Hepatic stellate cell (primary cell): ENCODE measurements at places on chromosomes 5 and 9.

DNA sequence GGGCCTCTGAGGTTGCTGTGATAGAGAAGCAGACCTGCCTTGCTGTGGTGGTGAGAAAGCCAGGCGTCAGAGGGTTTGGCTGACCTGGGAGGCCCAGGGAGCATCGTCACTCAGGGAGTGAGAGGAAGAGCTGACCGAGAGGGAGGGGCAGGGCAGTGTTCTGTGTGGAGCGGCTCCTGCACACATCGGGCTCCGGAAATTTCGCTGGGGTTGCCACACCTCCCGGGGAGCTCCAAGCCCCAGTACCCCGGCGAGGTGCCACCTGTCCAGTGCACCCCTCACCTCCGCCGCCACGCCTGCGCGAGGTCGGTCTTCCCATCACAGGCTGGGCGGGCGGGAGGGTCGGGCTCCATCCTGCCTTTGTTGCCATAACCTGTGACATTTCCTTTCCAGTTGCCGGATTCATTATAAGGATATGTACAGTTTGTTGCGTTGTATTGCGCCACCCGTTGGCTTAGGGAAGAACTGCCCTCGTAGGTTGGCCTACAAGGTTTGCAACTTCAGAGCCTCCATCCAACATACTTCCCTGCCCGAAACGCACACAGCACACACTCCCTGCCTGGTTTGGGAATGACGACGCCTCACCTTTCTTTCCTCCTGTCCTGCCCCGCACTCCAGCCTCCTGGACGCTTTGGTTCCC lies 223.2 kb downstream of the CACNA1B start:
- DNase-seq, result no peak

DNA sequence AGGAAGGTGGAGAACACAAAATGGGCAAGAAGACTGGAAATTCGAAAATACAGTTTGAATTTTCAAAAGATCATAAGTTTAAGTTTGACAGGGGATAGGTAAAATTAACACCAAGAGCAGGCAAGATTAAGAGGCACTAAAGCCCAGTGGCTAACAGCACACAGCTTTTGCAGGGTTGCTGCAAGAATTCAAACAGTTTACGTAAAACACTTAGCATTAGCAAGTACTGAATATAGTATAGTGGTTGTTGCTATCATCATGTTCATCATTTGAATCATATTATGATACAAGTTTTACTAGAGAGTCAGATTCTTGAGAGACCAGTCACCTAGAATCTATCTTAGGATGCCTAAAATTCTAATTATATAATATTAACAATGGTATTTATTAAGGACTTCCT lies 61.2 kb upstream of the IFNK start:
- DNase-seq, result no peak

DNA sequence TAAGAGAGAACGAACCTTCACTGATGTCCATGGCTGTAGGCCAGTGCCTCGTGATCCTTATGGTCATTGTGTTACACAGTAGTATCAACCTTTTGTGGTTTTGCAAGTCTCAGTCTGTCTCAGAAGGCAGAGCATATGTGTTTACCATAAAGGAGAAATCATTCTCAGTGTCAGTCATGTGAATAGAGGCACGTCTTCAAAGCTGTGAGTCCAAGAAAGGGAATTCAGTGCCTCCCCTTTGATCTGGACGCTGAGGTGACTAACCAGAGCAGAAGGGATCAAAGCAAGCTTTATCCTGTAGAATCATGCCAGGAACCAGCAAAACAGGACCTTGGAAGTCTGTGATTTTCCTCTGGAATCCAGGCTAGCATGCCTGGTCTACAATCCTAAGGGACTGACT lies 433.9 kb downstream of the DNAH5 start:
- DNase-seq, result no peak

GRCh38 chr9:120925535-120926396 lies 830 bp downstream of the TRAF1 start:
- peak; percentile 90 for DNase-seq

DNA sequence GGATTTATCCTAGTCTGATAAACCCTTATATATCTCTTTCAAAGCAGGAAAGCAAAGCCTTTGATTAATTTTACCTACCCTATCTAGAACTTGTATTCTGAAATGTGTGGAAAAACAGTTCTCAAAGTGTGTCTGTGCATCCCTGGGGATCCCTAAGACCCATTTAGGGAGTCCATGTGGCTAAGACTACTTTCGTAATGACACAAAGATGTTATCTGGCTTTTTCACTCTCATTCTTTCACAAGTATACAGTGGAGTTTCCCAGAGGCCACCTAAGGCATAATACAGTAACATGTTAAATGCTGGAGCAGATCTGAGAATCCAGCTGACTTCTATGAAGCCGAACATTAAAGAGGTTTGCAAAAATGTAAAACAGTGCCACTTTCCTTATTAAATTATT lies 54.3 kb upstream of the TNFSF15 start:
- DNase-seq, result no peak

DNA sequence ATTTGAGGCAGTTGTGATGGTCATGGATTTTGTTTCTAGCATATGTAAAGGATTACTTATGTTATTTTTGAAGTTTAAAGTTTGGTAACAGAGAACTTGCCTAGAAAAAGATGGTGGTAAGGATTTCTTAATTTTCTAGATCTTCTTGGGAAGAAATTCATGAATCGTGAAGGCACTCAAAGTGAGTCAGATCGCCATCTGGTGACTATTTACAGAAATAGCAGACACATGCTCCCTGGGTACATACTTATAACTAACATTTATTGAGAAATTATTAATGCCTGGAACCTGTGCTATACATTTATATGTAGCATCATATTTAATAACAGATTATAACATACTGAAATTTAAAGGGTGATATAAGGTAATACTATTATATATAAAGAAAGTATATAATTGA lies 299.7 kb downstream of the IZUMO3 start:
- DNase-seq, result no peak

DNA sequence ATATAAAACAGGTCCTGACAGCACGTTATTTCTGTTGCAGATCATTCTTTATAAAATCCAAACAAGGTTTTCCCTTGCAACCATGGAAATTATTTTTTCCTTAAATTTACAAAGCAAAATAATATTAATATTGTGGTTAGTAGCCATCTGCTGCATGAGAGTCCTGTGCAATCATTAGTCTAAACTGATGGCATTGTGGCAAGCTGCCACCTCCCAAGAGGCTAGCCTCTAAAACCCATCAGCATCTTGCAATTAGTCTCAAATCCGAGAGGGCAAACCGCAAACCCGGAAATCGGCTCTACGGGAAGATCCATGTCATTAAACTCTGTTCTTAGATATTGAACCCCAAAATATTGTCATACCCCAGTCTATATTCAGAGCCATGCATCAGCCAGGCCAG lies 11.3 kb upstream of the CDH6 start:
- no peak for DNase-seq

GRCh38 chr9:27470291-27470856 lies 53.7 kb upstream of the IFNK start:
- DNase-seq, result no peak

- DNase-seq, result no peak
Observed at GRCh38 chr5:168513861-168514428, 15.2 kb upstream of the FBLL1 start.

DNA sequence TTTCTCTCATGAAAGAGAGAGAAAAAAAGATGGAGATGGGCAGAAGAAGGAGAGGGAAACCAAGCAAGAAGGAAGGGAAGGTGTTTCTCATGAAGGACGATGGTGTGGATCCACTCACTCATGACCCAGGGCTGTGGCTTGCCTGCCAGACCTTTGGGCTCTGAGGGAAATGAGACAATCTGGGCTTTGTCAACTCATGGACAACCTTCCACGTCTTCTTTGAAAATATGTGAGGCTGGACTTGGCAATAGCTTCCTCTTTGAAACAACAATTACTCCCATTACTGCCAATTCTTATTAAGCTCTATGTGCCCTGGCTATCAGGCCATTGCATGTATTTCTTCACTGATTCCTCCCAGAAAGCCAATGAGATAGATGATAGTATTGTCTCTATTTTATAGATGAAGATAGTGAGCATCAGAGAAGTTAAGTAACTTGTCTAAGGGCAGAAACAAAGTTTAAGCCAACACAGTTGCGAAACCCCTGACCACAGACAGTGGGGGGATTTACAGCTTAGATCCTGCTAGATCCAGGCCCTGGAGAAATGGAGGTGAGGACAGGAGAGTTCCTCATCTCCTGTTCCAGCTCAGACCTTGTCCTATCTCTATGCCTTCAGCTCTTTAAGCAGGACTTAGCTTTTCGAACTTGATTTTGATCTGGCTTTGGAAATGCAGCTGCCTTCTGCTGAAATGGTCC lies 132.4 kb downstream of the GCNT1 start:
- DNase-seq, result no peak

DNA sequence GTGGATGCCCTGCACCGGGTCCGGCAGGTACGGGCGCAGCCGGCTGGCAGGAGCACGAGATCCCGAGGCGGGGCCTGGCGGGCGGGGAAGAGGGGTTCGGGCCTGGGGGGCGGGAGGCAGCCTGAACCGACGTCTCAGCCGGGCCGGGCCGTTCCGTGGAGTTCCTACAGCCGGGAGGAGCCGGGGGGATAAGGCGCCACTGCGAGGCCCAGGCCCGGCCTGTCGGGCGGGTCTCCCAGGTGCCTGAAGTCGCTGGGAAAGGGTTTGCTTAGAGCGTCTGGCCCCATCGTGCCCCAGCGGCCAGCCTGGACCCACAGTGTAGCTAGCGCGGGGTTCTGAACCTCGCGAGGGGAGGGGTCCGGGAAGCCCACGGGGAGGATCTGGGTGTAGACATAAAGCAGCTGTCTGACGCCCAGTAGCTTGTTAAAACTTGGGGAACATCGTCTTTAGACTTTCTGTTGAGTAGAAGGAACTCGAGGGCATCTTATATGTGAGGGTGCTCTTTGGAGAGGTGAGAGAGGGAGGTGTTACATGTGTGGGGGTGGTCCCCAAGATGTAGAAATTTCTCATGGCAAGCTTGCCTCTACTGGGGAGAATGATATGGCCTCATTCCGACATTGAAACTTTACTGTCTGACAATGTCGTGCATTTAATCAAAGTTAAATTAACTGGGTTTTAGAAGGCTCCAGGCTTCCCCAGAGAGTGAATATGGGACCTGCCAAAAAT lies 524 bp downstream of the FUBP3 start:
- peak; percentile 37 for DNase-seq

DNA sequence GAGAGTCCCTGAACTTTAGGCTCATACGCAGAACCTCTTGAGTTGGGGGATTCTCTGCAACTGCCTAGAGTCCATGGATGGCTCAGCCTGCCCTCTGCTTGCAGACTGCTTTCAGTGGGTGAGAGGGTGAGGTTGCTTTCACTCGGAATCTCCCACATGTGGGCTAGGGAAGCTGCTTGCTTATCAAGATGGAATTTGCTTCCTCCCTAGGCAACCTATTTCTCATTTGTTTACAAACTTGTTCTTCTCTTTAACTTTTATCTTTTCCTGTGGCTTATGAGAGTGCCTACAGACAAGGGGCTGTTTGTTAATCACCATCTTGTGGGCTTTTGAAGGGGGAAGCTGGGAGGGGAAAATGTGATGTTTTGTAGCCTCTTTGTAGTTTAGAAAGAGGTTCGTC lies 10.0 kb downstream of the TLE4 start:
- DNase-seq, result peak; percentile 45

DNA sequence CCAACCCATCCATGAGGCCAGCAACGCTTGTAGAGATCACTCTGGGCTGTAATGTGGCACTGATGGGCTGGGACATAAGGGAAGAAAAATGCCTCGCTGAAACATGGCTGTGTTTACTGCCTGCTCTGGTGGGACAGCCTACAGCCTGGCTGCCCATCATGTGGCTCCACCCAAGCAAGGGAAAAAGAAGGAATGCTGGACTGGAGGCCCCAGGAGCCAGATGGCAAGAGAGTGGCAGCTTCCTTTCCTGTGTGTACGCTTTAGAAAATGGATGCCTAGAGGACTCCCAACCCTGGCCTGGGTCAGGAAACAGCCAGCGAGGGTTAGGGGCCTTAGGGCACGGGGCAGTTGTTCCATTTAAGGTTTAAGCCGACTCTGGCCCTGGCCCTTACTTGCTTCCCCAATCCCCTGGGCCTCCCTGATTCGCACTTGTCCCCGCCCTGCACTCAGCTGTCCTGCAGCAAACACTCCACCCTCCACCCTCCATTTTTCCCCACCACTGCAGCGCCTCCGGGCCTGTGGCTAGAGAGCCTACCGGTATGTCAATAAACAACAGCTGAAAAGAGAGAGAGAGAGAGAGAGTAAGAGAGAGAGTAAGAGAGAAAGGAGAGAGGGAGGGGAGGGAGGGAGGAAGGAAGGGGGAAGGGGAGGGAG lies 819.4 kb downstream of the SEMA5A start:
- no peak for DNase-seq

DNA sequence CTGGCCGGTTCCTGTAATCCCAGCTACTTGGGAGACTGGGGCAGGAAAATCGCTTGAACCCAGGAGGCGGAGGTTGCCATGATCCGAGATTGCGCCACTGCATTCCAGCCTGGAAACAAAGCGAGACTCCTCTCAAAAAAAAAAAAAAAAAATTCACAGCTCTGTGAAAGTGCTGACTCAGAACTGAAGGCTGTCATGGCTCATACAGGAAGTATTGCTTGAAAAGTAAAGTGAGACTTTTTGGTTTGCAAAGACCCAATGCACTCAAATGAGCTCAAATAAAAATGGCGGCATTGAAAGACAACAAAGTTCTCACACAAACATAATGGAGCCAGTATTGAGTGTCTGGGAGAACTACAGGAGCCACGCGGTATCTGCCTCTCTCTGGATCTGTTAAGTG lies 202.1 kb downstream of the FBXL7 start:
- DNase-seq, result no peak

DNA sequence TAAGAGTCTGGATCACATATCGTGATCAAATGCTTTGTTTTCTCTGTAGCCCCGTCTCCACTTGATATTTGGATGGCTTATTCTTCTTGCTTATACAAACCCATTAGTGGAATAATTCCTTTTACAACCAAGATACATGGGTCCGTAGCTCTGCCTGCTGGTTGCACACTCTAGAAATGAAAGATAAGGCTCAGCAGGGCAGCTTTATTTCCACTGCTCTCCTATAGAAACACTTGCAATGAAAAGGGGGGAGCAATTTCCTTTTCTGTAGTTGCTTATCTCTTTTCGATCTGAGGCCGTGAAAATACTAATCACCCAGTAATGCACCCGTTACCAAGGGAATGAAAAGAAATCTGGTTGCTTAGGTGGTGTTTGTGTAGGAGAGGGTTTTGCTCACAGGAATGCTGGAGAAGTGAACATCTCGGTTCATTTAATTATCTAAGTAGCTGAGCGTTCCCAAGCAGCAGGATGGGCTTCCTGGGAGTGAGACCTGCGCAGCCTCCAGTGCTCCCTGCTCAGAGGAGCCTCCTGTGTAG lies 131.7 kb downstream of the ADAMTS16 start:
- DNase-seq, result no peak

DNA sequence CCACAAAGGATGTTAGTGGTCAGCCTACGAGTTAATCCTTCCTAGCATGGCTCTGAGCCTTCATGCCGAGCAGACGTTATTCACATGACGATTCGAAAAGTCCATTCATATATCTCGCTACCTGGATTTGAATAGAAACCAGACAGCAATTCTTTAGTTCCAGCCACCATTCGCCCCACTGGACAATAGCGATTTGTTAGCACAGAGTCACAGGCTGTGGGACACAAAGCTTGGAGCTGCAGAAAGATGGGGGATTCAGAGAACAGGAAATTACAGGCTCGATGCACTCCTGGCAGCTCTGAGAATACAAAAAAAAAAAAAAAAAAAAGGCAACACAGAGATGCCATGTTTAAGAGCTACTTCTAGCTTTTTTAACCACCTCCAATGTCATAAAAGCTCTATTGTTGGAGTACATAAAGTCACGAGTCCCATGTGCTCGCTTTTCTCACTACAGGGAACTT lies 110.7 kb downstream of the NR6A1 start:
- peak; percentile 18 for DNase-seq
